ENCODE measurements at places on chromosomes 12 and 14. TPM values are rescaled to one million over a fixed set of nuclear protein-coding genes. Genes with fewer than 3 reads are reported as not detected.

The TDRD9 gene
- 0.10 TPM for total RNA-seq

The TC2N gene
- 0.29 TPM for total RNA-seq

The AQP6 gene
- not detected for total RNA-seq

The ADAMTS20 gene
- total RNA-seq: not detected

DNA sequence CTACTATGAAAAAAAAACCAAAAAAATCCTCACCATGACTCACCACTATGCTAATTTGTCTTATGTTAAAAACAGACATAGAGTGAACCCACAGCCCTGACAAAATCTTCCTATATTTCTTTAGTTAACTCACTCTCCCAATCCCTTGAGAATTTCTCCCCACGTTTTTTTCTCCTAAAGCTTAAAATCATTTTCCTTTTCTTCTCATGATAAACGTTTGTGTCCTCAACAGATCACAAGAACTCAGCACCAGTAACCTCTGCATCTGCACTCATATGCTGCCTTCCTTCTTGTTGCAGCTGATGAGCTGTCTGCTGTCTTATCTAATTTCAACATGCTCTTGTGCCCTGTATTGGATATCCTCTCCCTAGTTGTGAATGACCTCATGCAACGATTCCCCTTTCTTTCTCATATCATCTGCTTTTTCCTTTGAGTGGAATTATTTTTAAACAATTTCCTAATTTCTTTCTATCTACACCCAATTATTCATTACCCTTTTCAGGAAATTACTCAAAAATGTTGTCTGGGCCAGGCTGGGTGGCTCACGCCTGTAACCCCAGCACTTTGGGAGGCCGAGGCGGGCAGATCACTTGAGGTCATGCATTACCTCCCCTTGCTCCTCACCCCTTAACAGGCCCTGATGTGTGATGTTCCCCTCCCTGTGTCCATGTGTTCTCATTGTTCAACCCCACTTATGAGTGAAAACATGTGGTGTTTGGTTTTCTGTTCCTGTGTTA is 427.5 kb upstream of the MGAT4C start:
- DNase-seq: no peak

DNA sequence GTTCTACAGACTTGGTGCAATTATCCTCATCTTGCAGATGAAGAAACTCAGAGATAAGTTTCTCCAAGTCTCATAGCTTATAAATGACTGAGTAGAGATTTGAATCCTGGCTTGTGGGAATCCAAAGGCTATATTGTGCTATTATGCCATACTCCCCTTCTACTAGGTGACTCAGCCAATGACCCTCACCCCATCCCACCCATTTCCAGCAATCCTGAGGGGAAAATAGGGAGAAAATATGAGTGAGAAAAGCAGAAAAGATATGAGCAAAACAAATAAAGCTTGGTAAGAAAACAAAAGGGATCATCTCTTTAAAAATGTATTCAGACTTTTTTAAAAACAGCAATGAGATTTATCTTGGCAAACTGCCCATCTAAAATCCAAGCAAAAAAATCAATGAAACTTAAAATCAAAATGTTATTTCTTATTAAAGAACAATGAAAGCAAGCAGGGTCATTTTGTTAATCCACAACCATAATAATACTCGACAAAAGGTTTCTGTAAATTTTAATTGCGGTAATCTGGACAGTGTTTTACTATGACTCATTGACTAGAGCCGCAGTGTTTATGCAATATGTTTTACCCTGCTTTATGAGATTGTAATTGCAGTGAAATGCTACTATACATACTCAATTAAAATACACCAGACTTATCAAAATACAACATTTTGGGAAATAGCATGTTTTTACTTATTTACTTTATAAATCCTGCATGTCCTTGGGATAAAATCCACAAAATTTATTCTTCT is 13.1 kb upstream of the LGR5 start:
- no peak for DNase-seq

GRCh38 chr12:107320033-107320928 is 226.9 kb upstream of the CRY1 start:
- DNase-seq: no peak

DNA sequence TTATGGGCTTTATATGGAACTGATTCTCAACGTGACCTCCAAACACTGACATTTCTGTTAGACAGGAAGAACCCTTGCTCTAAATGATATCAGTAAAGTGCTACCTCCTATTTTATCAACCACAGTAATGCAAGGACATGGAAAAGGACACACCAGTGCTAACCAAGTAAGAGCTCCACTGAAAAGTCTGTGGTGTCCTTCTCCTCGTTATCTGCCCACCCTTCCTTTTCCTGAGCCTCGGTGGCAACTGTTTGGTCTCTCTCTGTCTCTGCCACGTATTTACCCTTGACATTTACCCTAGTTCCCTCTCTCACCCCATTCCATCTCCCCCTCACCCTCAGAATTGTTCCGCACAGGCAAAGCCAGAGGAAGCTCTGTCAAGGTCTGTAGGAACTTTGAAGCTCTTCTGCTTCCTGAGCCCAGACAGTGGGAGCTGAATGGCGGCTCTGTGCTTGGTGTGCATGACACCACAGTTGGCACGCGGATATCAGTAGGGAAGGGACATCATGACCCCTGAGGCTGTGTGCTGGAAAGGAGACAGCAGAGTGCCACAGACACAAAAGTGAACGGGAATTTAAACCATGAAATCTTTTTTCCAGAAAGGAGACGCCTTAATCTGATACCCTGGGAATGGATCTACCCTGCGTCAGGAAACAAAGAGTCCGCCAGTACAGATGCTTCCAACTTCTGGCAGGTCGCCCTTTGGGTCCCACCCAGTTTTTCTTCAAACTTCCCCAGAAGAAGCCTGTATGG is 50.8 kb downstream of the NTN4 start:
- no peak for DNase-seq

DNA sequence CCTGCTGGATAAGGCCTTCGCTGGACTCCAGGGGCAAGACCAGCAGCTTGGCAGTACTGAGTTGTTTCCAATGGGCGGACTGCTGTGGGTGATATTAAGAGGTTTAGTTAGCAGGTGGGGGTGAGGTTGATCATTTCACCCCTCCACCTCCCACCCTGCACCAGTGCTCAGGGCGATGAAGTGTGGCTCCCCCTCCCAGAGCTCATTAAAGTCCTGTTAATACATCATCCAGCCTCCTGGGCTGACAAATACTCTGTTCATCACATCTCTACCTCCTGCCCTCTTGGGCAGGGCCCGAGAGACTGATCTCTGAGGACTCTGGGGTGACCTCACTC is 2.4 kb upstream of the FIGNL2 start:
- DNase-seq: no peak

- no peak for DNase-seq
These were observed 645.4 kb upstream of the ATXN7L3B start for GRCh38 chr12:73892201-73892600.

- DNase-seq: no peak
These were observed 482 bp upstream of the IFI27L2 start for GRCh38 chr14:94129758-94130414.

DNA sequence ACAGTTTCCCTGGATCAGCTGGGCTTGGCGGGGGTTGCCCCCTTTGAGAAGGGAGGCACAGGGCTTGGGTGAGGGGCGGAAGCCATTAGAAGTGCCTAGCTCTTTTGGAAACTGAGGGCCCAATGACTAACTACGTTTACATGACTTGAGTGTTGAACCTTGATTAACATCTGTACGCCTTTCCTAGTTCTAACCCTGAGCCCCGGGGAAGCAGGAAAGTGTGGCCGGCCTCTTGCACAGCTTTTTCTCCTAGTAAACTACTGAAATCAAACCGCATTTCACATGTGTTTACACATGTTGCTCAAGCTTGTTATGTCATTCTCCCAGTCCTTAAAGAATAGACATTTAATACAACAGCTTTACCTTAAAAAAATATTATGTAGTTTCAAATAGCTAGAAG is 1356.4 kb upstream of the TMEM132C start:
- no peak for DNase-seq

DNA sequence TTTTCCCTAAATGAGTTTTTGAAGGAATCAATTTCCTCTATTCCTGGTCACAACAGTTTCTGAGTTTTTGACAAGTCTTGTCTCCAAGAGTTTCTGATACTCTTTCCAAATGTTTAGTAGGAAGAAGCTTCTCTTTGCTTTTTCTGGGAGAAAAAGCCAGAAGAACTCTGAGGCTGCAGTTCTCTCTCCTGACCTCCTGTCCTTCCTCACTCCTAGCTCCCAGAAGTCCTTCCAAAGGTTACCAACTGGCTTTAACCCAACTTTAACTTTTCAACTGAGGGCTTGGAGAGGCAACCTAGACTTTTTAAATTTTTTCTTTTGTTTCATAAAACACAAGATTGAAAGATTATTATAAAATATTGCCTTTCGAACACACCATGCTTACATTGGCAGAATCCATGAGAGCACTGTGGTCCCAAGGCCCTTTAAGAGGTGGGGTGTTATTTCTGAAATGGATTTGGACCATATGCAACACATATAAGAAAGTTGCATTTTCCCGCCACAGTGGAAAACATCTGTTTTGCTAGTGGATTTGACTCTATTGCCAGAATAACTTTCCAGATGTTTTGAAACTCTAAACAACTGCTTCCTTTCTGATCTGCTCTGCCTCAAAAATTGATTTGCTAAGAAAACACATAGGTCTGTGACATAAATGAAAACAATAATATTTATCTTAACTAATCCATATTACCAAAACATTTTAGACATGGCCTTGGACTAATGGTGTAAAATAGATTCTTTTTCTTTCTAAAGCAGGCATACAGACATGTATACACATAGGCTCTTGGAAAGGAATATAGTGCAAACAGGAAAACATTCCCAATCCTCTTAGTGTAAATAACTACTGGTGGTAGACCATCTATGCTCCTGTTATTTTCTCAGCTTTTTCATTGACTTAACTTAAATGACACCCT is 22.3 kb upstream of the EPS8 start:
- DNase-seq: no peak

Measured in glomerular endothelial cell (primary cell).